NCI-H524 (cell line): ENCODE measurements at places on chromosomes 1 and 21.

- DNase-seq = peak; percentile 27
These were observed 2.5 kb downstream of the WLS start for GRCh38 chr1:68229650-68230483.

DNA sequence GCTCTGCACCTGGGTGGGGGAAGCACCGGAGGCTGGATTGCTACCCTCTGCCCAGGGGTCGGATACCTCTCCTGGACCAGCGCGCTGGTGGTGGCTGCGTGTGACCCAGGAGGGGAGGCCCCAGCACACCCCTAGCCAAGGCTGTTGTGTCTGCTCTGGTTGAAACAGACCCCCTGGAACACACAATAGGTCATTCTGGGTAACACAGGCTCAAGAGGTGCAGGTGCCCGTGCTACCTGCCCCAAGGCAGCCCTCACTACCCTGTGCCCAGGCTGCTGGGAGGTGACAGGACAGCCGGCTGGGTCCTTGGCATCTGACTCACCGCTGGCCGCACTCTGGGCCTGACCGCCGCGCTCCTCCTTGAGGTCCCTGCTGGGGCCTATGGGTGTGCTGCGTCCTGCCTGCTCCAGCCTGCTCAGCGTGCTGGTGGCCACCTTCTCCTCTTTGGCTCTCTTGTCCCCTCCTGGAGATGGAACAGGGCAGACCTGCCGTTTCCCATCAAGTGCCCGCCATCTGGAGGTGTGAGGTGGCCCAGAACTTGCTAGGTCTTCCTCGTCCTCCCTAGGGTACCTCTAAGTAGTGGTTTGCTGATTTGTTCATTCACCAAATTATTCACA, 30.0 kb downstream of the ZBTB17 start:
- no peak for DNase-seq

- DNase-seq = no peak
These were observed 433.0 kb downstream of the PTPRU start for GRCh38 chr1:29669158-29669871.

DNA sequence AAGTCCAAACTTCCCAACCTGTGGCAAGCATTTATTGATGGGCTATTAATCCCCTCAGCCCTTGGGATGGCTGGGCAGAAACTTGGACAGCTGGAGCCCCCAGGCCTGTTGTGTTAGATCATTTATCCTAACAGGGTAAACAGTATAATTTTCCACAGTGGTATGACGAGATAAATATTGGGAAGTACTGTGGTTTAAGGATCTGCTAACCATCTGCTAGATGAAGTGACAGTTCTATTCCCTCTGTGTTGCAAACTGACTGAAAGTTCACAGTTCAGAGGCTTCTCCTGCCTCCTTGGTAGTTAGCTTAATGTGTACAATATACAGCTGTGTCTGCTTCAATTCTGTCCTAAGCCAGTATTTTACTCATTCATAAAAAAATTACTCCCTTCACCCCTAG, 127.5 kb upstream of the CHODL start:
- DNase-seq = peak; percentile 55

DNA sequence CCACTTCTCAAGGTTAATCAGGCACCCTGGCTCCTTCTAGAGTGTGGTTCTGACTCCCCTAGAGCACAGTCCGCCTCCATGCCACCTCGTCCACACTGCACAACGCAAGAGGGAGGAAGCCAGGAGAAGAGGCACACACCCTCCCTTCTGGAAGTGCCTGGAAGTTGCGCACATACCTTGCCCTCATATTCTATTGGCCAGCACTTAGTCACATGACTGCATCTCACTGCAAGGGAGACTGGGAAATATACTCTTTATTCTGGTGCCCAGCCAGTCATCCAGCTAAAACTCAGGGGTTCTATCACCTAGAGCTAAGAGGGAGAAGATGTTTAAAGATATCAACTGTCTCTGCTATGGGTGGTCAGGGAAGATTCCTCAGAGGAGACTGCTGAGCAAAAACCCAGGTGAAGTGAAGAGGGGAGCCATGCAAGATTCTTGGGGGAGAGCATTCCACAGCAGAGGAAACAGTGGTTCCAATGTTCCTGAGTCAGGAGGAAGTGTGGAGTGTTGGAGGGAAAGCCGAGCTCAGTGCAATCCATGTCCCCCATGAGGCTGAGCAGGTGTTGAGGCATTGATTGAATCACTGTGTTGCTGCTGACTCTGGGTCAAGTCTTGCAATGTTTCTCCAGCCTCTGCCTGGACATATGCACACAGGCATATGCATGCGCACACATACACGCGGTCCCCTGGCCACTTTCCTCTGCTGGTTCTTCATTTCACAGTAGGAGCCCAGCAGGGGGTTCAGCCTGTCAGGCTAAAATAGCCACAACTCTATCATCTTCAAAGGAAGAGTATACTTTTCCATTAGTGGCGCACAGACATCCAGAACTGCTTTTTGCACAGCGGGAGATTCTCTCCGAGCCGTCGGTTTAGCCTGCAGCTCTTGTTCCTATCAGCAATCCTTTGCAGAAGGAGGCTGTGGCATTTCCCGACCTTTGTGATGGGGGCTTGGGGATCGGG, 22.3 kb upstream of the KLHDC7A start:
- DNase-seq = no peak

DNA sequence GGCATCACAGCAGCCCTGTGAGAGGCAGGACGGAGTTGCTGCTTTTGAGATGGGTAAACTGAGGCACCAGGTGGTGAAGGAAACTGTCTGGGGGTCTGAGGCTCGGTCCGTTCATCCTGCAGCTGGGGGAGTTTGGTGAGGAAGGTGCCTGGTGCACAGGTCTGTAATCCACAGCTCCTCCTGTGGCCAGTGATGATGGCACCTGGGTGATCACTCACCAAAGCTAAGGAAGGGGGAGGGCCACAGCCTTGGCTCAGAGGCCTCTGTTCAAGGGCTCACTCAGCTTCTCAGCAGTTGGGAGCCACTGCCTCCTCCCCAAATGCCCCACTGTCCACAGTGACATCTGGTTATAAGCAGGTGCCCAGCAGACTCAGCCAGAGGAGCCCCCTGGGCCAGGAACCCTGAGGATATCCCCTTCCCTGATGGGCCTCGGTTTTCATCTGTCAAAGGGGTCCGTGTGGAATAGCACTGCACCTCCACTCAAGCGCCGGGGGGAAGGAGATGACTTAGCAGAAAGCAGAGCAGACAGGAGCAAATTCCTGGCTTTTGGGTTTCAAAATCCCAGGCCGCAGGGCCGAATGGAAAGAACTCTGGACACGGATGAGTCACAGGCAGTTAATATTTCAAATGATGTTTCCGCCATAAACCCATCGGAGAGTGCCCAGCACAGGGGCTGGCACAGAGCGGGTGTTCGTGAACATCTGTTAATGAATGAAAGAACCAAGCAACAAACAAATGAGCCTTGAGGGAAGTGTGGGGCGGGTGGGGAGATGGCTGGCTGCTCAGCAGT, 82.8 kb downstream of the DMRTB1 start:
- peak; percentile 21 for DNase-seq

DNA sequence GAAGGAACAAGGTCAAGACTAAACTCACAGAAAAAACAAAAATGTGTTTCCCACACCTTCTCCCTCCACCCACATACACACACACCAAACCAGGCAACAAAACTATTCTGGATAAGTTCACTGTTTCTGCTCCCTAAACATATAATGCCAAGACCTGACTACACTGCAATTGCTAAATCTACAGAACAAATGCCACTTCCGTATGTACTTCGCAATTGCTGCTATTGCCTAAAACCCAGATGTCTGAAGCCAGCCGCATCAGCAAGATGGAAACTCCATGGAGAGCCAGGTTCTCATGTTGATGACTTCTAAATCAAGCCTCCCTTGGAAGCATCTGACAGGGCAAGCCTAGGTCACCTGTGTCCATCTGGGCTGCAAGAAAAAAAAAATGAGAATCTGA, 8.3 kb upstream of the AIM2 start:
- DNase-seq = no peak

- DNase-seq = no peak
These were observed 8.1 kb downstream of the PSRC1 start for GRCh38 chr1:109274533-109275476.

DNA sequence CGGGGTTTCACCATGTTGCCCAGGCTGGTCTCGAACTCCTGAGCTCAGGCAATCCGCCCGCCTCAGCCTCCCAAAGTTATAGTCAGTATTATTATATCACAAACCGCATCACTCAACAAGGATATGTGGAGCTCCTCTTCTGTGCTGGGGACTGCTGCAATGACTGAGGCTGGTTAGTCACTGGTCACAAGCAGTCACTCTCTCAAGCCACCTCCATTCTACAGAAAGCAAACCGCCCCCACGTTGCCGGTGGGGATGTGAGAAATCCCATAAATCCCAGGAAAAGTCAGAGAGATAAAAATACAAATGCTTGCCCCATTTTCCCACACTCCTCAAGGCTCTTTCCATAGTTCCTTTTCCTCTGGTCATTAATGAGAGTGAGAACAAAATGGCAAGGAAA, 155.7 kb downstream of the ADSS2 start:
- no peak for DNase-seq
